Jurkat, Clone E6-1 (cell line): ENCODE measurements at places on chromosomes 3 and 15.

GRCh38 chr3:196193133-196193735 is 18.0 kb downstream of the ZDHHC19 start:
- no peak for DNase-seq

- DNase-seq, result no peak
These were observed 271.9 kb upstream of the POU1F1 start for GRCh38 chr3:87548271-87548670.

- no peak for DNase-seq
These were observed 82.3 kb upstream of the OXTR start for GRCh38 chr3:8851703-8852102.

DNA sequence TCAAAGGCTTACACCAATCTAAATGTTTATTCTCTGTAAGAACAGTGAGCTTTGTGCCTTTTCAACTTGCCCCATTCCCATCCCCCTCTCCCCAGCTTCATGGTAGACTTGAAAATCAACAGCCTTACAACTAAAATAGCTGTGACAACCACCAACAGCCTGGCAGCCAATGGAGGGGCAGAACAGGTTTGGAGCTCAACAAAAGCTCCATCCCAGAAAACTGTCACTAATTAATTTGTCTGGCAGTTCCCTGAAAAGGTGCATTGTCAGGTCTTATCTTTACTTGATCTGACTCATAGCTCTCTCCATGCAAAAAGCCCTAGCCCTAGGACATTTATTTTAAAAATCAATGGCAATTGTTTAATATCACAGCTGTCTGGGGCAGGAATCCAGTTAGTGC is 22.6 kb downstream of the MTHFS start:
- no peak for DNase-seq

- DNase-seq, result no peak
These were observed 85.5 kb downstream of the NCEH1 start for GRCh38 chr3:172625404-172625803.

GRCh38 chr3:29525254-29525881 is 244.5 kb downstream of the RBMS3 start:
- DNase-seq, result no peak

DNA sequence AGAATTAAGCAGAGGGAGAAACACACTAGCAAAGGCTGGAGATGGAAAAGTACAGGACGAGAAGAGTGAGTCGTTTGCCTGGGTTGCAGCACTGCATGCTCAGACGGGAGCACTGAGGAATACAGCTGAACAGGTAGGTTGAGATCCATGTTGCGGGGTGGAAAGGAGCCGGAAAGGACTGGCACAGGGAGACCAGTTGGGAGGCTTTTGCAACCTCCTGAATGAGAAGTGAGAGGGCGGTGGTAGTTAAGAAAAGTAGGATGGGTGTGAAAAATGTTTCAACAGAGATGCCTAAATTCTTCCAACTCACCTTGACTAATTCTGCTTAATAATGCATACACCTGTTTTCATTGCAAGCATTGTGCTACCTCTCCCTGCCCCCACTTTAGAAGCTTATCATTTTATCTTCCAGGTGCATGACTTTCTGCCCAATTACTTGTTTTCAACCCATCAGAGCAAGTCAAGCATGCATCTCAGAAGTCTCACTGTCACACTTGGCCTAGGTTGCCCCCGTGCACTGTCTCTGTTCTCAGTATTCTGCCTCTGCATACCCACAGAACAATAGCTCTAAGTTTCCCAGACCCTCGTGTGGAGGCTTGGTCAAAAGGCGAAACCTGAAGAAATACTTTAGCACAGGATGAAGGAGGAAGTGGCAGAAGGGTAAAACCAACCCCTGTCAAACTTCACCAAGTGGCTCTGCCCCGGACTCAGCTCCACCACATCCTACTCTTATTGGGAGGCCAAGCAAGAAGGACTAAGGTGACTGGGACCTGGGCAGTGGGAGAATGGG is 199.3 kb upstream of the BCL6 start:
- no peak for DNase-seq

DNA sequence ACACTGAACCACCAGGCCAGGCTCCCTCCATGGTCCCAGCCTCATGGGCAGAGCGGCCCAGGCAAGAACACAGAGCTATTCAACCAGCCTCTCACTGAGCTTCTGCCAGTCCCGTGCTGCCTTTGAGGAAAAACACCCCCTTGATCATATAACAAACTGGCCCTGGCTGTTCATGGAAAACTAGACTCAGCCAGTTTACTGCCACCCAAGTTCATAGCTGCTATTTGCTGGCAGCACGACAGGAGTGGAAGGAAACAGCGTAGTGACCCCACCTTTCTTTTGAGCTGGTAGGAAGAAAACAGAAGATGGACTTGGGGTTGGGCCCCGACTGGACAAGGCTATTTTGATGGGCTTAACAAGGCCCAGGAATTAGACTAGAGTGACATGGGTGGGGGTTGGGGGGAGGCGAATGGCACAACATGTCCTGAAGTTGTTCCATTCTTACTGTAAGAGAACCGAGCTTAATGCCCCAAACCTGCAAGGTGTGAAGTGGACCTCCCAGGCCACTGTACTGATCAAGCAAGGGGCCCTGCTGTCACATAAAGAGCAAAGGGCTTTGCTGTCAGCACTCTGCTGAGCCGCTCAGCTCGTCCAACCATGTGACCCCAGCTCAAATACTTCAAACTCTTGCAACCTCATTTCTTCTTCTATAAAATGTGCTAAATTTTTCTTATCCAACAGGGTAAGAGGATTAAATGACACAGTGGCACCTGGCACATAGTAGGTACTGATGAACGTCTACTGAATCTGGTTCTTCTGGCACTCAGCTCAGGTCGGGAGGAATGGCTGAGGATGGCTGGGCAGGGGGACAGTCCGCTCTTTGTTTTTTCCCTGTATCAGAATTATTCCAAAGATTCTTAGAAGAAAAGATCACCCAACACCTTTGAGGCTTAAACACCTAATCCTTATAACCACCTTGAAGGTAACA is 1.6 kb downstream of the FBXL22 start:
- no peak for DNase-seq

DNA sequence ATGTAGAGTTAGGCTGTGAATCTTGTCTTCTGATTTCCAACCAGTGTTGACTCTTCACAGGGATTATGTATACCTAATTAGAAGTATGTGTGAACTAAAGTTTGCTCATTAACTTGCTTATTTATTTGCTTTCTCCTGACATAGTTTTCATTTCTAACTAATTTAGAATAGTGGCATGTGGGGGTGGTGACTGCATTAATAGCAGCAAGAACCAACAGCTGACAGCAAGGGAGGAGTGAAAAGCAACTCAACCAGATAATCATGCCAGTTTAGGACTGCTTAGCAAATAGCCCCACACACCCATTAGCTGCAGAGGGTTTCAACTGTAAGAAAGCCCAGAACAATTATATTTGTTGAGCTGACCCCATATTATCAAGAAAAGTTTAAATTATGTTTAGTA is 3.8 kb downstream of the ST3GAL6 start:
- no peak for DNase-seq

GRCh38 chr3:58101499-58102389 is 93.5 kb downstream of the FLNB start:
- DNase-seq, result peak; percentile 28

DNA sequence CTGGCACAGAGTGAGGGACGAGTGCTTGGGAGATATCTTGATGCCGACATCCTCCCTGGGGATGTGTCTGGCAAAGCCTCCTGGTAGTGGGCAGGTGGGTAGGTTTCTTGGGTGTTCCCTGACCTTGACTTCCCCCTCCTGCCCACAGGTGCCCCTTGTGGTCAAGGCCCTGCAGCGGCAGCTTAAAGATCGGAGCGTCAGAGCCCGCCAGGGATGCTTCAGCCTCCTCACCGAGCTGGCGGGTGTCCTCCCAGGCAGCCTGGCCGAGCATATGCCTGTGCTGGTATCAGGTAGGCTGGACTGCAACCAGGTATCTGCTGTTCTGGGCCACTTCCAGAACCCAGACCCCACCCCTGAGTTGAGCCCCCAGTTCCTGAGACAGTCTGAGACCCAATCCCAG is 19.2 kb downstream of the CAND2 start:
- no peak for DNase-seq

GRCh38 chr3:45210308-45211041 is 15.6 kb downstream of the TMEM158 start:
- DNase-seq, result peak; percentile 49

GRCh38 chr15:80180468-80180867 is 27.7 kb downstream of the FAH start:
- no peak for DNase-seq

DNA sequence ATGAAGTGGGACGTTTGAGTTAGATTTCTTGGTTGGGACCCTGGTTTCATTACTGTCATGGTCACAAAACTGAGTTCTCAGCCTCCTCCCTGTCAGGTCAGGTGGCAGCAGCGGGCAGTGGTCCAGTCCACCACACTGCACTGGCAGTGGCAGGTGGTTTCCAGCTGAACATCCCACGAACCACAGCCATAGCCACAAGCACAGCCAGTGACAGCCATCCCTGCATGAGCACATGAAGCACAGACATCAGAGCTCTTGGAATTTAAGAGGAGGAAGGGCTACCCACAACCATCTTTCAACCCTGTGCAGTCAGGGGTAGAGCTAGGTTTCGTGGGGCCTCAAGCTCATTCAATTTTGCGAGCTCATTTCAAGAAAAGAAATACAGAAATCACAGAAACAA is 1.5 kb downstream of the RETNLB start:
- peak; percentile 69 for DNase-seq

GRCh38 chr3:184129012-184129411 is 6.1 kb upstream of the EIF2B5 start:
- no peak for DNase-seq

- no peak for DNase-seq
These were observed 63.2 kb downstream of the PDE8A start for GRCh38 chr15:85044894-85045293.

DNA sequence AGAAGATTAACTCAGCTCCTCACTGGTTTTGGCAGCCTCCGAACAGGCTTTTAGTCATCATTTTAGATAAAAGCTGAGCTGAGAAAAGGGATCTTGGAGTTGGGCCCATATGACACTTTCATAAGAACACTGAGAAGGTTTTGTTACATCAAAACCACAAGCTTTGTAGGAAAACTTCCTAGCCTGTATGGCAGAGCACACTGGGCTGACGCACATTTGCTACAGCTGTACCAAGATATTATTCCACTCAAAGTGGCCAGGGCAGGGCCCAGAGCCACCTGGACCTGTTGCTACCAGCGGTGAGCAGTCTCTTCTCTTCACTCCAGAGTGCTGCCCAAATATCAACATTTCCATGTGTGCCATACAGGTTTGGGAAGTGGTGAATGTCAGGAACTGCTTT is 160.5 kb upstream of the CCDC54 start:
- DNase-seq, result no peak

DNA sequence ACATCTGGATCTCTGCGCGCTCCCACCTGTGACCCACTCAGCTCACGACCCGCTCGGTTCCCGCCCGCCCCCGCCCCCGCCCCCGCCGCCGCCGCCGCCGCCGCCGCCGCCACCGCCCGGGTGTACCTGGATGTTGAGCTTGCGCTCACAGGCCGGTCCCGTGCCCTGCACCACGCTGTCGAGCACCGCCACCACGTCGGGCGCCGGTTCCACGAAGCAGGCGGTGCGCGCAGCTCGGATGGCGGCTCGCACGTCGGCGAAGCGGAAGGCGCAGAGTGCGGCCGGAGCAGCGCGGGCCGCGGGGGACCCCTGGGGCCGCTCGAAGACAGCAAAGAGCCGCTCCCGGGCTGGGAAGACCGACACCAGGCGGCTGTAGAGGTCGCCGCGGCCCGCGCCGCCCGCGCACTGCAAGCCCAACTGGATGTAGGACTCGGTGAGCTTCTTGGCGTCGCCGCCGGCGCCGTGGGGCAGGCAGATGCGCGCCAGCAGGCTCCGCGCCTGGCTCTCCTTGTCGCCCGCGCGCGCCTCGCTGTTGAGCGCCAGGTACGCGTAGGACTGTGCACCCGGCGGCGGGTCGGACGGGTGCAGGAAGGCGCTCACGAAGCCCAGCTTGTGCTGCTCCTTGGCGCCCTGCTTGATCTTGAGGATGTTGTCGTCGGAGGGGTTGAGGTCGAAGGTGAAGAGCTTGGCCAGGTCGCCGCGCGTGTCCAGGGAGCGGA is 1.1 kb downstream of the PLXND1 start:
- DNase-seq, result peak; percentile 15

- no peak for DNase-seq
These were observed 52.7 kb downstream of the RASGRF1 start for GRCh38 chr15:79037848-79038247.

- no peak for DNase-seq
These were observed 67.4 kb downstream of the IMPG2 start for GRCh38 chr3:101252945-101253344.

DNA sequence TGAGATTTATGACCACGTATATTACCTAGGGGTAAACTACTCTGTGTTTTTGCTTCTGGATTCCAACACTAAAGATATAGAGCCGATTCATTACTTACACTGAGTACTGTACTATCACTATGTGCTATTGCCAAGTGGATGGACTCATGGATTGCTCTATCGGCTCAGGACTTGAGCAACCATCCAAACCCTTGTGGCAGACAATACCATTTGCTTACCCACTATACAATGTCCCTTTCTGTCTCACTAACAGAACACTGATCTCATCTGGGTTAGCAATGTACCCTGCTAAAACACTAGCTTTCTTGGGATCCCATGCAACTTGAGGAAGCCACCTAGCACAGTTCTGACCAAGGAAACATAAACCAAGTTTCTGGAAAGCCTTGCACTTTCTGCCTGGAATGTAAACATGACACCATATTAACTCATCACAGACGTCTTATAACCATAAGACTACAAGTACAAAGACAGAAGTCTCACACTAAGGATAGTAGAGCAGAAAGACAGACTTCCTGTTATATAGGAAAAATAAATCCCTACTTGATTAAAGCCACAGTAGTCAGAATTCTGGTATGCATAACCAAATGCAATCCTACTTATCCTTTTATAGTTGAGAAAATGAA is 38.6 kb downstream of the HACD2 start:
- DNase-seq, result no peak

GRCh38 chr15:55775316-55775715 is 32.4 kb upstream of the PRTG start:
- DNase-seq, result no peak

DNA sequence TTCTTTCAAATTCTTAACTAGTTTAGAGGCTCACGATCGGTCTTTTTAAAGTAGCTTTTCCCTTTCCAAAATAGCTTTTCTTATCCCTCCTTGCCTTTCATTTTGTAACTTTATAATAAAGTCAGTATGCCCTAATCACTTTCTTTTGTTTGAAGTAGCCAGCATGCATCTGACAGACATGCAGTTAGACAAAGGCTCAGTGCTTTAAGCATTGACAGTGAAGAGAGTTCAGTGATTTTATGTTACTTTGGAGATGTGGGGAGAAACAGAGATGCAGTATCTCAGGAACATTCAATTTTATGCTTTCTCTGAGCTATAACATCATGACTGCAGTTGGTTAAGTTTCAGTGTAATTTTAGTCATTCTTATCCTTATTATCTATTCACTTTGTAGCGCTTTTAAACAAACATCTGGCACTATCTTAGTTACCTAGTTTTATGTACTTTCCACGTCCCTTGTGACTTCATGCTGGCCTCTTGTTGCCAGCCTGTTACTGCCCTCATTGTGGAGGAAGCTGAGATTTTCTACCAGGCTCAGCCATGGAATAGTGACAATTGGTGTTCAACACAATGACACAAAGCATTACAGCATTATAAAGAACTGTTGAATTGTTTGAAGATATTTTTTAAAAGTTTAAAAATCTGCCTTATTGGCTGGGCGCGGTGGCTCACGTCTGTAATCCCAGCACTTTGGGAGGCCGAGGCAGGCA is 90.3 kb downstream of the AKAP13 start:
- DNase-seq, result no peak
